ENCODE measurements at places on chromosomes 13 and 19. TPM values are rescaled to one million over a fixed set of nuclear protein-coding genes. Genes with fewer than 3 reads are reported as not detected.

SOHLH2 gene
- 15.7 TPM for total RNA-seq

GRCh38 chr13:95524264-95524901 lies 28.1 kb upstream of the CLDN10 start:
- H3K36me3 ChIP-seq: no peaks in the 10 kb centered on the region
- no peaks in the 10 kb centered on the region for H3K27me3 ChIP-seq
- H3K4me1 ChIP-seq: no peaks in the 10 kb centered on the region
- no peak for DNase-seq

- H3K27ac ChIP-seq: no peak overlapping the region
- no peaks in the 10 kb centered on the region for H3K27me3 ChIP-seq
- H3K4me1 ChIP-seq: no peaks in the 10 kb centered on the region
- no peak overlapping the region for H3K4me3 ChIP-seq
- DNase-seq: no peak
Measured at GRCh38 chr19:35123573-35123972, 8.0 kb downstream of the FXYD3 start.

MYO16 gene
- 0.70 TPM for total RNA-seq

DNA sequence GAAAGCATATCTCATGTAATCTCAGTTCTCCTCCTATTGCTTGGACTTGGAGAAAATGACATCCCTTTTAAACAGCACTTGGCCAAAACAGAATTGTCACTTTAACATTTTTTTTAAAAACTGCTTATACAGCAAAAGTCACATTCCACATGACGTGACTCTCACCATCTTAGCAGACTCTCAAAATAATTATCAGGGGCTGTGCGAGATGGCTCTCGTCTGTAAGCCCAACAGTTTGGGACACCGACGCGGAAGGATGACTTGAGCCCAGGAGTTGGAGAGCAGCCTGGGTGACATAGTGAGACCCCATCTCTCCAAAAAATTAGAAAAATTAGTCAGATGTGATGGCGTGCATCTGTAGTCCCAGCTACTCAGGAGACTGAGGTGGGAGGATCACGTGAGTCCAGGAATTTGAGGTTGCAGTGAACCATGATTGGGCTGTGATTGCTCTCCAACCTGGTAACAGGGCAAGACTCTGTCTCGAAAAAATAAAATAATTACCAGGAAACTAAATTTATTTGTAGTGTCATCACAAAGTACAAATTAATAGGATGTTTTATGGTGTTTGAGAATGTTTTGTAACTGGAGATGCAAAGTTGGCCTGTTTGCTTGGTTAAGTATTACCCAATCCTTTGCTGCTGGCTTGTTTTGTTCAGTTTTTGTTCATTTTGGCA lies 8.8 kb downstream of the SAFB start:
- no peaks in the 10 kb centered on the region for H3K27me3 ChIP-seq
- H3K4me3 ChIP-seq: no peak overlapping the region
- peaks cover 69% of the 10 kb centered on the region for H3K36me3 ChIP-seq

DNA sequence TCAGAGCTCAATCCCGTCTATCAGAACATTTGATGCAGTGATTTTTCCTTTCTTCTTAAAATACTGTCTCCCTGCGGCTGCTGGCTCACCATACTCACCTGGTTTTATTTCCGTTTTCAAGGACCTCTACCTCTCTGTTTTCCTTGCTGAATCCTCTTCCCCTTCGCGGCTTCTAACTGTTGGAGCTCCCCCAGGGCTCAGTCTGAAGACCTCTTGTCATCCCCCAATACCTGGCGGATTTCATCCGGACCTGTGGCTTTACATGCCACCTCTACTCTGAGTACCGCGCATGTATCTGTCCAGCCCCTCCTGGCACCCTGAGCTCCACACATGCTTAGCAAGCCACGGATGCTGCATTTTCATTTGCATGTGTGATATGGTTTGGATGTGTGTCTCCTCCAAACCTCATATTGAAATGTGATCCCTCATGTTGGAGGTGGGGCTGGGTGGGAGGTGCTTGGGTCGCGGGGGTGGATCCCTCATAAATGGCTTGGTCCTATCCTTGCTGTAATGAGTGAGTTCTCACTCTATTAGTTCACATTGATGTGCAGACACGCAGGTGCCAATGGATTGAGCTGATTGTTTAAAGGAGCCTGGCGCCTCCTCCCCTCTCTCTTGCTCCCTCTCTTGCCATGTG lies 106.2 kb upstream of the LSM14A start:
- H3K4me3 ChIP-seq: no peak overlapping the region
- no peaks in the 10 kb centered on the region for H3K4me1 ChIP-seq
- H3K27me3 ChIP-seq: no peaks in the 10 kb centered on the region
- peak; percentile 61 for DNase-seq
- no peaks in the 10 kb centered on the region for H3K36me3 ChIP-seq

RFPL4A gene
- total RNA-seq: not detected

DNA sequence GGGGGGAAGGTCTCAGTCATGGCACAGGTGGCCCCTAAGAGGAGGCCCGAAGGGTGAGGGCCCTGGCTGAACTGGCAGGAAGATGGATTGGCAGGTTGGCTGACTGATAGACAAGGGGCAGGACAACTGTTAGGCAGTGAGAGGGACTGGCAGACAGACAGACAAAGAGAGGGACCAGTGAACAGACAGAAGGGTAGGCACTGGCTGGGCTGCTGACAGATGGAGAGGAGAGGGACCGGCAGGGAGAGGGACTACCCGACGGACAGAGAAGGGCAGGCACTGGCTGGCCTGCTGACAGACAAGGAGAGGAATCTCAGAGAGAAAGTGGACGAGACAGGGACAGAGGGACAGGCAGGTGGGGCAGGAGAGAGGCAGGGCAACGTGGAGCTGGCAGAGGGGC lies 31.8 kb upstream of the EHD2 start:
- H3K4me3 ChIP-seq: no peak overlapping the region
- H3K27ac ChIP-seq: no peak overlapping the region
- DNase-seq: no peak
- peaks cover 35% of the 10 kb centered on the region for H3K36me3 ChIP-seq
- no peaks in the 10 kb centered on the region for H3K27me3 ChIP-seq

- DNase-seq: no peak
- H3K4me1 ChIP-seq: peaks cover 2% of the 10 kb centered on the region
- no peaks in the 10 kb centered on the region for H3K27me3 ChIP-seq
Measured at GRCh38 chr13:88704600-88705275, 1033.6 kb downstream of the SLITRK5 start.

GRCh38 chr13:26424181-26424580 lies 133.3 kb upstream of the WASF3 start:
- no peak for DNase-seq
- H3K36me3 ChIP-seq: no peaks in the 10 kb centered on the region
- H3K4me3 ChIP-seq: no peak overlapping the region
- no peaks in the 10 kb centered on the region for H3K27me3 ChIP-seq

- H3K27me3 ChIP-seq: no peaks in the 10 kb centered on the region
- no peak for DNase-seq
- H3K27ac ChIP-seq: no peak overlapping the region
- no peak overlapping the region for H3K4me3 ChIP-seq
- no peaks in the 10 kb centered on the region for H3K4me1 ChIP-seq
Measured at GRCh38 chr13:77055158-77055557, 28.2 kb upstream of the FBXL3 start.

- no peak overlapping the region for H3K27ac ChIP-seq
- no peaks in the 10 kb centered on the region for H3K36me3 ChIP-seq
- H3K4me1 ChIP-seq: no peaks in the 10 kb centered on the region
- peak; percentile 68 for DNase-seq
Measured at GRCh38 chr19:35872180-35872579, 3.8 kb downstream of the APLP1 start.
